ENCODE measurements at places on chromosomes 7 and 10.
A peak's percentile ranks its signal among the peaks of the same experiment; 100 is the strongest.

DNA sequence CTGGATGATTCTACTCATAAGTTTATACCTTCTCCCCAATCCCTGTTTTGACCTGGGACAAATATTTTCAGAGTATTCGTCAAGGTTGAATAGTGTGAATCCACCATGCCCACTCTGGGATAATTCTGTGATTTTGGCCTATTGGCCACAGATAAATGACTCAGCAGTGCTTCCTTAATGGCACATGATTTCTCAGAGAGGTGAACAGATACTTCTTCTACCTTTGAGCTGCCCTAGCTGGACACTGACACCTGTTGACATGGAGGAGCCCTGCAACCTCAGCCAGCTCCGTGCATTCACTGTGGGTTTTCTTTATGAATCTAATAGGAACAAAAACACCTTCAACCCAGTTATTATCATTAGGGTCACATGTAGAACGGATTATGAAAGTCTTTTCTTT lies 40.9 kb upstream of the HPS1 start:
- DNase-seq, result no peak

GRCh38 chr7:107201795-107202450 lies 33.1 kb downstream of the HBP1 start:
- no peak for DNase-seq

- no peak for DNase-seq
Measured at GRCh38 chr7:128097211-128097731, 66.0 kb upstream of the LRRC4 start.

GRCh38 chr7:142714375-142714774 lies 34.9 kb upstream of the PRSS1 start:
- no peak for DNase-seq

GRCh38 chr10:89392974-89393373 lies 551 bp downstream of the IFIT1 start:
- peak; percentile 75 for DNase-seq

DNA sequence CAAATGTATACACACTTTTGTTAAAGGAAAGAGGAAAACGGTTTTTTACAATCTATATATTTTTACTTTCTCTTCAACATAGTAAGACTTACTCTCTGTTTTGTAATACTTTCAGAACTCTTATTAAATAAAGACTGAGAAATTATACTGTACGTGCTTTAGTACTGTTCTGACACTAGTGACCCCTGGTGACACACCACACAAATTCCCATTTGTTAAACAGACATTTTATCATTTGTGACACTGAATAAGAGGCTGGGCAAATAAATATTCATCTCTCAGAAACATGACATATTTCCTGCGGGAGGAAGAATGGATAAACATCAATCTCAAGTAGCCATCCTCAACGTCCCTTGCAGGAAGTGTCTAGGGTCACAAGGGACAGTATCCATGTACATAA lies 68.9 kb upstream of the ZNF33B start:
- DNase-seq, result no peak
